ENCODE measurements at places on chromosomes 6 and 20.

GRCh38 chr6:119929121-119929520 is 579.6 kb upstream of the MAN1A1 start:
- no peak for DNase-seq

GRCh38 chr6:41228096-41228495 is at the start of gene TREML4:
TSS of gene TREML4 (plus strand) at chr6:41228349. CDS start at chr6:41228428, 79 bp downstream.
- no peak for DNase-seq

DNA sequence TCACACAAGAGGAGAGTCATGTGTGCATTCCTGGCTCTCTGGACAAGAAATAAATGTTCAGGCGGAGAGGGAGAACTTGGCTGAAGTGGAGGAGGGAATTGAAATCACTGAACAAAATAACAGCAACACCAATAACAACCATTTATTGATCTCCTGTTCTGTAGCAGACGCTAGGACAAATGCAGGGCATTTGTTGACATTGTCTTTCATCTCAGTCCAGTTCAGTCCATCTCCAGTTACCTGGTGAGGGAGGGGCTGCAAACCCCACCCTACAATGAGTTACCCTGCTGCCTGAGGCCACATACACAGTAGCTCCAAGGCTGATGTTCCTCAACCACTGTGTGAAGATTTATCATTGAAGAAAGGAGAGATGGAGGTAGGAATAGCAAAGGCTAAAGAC is 27.3 kb downstream of the UNC5CL start:
- no peak for DNase-seq

DNA sequence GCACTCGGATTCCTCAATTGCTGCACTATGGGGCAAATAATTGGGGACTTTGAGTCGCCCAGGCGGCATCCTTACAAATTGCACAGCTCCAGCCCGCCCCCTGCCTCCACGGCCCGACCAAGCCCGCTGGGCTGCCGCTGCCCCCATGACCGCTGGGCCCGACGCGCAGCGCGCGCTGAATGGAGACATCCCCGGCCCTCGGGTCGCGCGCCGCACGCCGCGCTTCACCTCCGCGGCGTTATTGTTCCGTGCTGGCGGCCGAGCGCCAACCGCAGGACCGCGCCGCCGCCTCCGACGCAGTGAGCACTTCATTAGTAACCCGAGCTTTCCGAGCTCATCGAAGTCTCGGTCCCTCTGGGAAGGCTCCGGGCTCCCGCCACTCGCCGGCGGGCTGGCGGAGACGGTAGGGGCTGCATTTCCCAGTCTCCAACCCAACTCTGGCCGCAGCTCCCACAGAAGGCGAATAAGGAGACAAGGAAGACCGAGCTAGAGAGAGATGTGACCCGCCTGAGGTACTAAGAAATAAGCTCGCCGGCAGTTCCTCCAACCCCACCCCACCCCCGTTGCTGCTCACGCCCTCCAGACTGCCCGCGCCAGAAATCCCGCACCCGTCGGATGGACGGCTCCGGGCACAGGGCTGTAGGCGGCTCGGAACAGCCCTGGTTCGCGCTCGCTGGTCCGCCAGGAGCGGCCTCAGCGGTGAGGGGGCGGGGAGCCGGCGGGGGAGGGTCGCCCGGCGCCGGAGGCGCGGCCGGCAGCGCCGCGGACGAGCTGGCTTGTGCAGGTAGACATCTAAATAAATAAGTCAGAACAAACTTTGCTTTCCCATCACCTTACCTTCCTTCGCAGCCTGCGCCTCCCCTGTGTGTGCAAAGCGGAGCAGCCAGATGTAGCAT is 703 bp downstream of the EPHA7 start:
- DNase-seq: no peak

- no peak for DNase-seq
Observed at GRCh38 chr6:105797983-105798453, 288.1 kb upstream of the PRDM1 start.

GRCh38 chr6:127547215-127547614 is 28.1 kb upstream of the MTCL3 start:
- DNase-seq: no peak

GRCh38 chr20:31819083-31819784 is at the start of gene MYLK2:
TSS of gene MYLK2 (plus strand) at chr20:31819356. CDS start at chr20:31819581, 225 bp downstream.
- peak; percentile 74 for DNase-seq

- DNase-seq: no peak
Observed at GRCh38 chr20:21125072-21125848, 622 bp upstream of the KIZ start.

DNA sequence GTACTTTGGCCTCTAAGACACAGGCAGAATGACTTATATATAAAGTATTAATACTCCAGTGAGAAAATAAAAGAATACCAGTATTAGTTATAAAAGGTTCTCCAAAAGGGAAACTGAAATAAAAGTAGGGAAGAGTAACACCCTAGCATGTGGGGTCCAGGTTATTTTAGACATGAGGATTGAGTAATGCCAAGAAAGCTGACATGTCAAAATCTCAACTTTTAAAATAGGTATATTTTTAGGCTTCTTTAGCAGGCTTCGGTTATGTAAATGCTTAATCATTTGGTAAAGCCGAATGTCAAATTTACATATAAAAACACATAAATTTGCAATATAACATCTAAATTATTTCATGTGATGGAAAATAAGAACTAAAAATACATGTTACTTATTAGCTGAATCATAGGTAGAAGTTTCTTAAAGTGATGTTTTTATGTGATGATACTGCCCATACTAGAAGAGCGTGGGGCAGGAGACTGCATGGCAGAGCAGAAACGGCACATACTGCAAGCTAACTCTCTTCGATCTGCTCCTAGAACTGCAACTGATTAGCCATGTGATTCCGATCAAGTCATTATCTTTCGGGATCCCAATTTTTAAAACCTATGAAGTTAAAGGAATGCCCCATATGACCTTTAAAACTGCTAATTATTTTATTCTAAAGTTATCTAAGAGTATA is 129.4 kb upstream of the DST start:
- DNase-seq: no peak

- DNase-seq: no peak
Observed at GRCh38 chr6:86712039-86712438, 225.3 kb upstream of the HTR1E start.

DNA sequence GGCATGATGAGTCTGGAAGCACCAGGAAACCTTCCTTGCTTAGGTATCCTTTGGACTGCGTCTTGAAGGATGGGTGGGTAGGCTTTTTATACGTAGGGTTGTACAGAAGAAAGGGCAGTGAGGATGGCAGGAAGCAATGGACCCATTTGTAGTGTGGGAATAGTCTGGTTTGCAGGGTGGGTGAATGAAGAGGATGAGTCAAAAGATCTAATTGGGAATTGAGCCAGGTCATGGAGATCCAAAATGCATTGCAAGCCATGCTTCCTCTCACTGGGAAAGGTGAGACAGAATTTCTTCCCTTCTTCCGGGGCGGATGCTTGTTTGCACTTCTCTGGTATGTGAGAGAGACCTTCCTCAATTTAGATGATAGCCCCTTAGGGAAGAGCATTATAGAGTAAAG is 10.1 kb upstream of the BTBD3 start:
- no peak for DNase-seq

DNA sequence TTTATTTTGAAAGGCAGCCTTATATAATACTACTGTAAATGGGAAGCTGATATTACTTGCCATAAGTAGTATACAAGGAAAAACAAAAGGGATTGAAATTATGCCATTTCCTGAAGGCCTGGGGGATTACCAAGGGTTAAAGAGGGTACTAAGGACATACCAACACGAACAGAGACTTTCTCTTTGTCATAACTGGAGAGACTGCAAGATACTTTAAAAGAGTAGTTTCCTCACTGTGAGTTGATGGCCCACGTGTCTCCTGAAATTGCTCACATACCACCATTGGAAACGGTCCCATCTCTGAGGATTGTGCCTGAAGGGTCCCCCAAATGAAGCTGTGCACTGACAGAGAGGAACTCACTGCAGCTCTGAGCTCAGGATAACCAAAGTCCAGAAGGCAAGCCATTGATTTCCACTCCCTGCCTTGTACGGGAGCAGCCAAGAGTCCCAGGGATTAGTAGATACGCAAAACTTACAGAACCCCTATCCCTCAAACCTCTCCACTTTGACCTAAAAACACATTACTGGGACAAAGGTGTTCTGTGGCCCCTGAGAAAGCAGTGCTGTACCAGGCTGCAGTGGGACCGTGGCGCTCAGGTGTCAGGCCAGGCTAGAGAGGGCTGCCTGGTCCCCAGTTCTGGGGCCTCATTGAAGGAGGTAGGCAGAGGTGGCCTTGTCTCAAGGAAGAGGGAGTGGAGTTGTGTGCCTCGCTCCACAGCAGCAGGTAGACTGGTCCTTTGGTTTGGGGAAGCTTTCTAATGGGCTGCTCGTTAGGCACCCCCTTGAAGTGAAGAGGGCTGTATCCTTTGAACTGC is 15.2 kb downstream of the PSMG4 start:
- no peak for DNase-seq

- no peak for DNase-seq
Observed at GRCh38 chr20:49916146-49917002, 1.0 kb upstream of the SPATA2 start.

All from cardiac septum (tissue), 1 donor.